Umbilical cord (tissue), 2 donors: ENCODE measurements at places on chromosomes 3 and 15.

DNA sequence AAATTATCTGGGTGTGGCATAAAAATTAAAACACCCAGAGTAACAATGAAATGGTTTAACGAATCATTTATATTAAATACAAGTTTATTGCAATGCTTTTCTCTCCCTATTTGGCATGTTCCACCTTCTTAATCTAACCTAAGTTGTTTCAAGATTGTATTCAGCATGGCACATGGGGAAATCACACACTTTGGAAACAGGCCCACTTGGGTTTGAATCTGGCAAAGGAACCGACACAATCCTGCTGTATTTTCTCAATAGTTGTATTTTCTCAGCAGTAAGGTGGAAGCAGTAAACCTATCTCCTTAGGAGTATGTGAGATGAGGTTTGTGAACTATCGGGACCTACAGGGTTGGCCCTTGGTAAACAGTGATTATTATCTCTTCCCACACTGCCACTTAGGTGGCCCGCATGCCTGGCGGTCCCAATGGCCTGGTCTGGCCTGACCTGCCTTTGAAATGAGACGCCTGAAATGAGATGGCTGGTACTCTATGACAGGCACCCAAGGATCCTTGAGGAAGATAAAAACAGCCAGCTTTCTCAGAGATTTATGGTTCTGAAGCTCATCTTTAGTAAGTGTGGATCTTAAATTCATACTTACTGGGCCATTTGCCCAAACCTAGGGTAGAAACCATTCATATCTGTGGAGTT is 45.3 kb upstream of the VILL start:
- DNase-seq: peak; percentile 87

- no peak for DNase-seq
Measured at GRCh38 chr15:93894438-93895036, 336.8 kb upstream of the MCTP2 start.

GRCh38 chr15:59595434-59595915 is 16.1 kb upstream of the GCNT3 start:
- no peak for DNase-seq

DNA sequence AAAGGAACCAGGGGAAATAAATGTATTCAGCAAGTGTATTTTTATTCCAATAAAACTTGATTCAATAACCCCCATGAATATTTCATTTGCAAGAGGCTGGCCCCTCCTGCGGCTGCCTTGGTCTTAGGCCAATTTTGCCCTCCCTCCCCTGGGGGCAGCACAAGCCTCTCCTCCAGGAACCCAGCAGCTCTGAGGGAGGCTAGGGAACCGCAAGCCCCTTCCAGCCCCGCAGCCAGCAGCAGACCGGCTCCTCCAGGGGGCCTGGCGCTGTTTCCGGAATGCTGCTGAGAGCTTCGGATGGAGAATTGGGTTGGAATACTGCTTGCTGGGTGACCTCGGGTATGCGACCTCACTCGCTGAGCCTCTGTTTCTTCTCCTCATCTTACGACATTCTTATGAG is 150.1 kb downstream of the RAB11A start:
- no peak for DNase-seq
